ENCODE measurements at places on chromosomes 6 and 20.

GRCh38 chr6:47283993-47284392 is 25.7 kb downstream of the TNFRSF21 start:
- DNase-seq, result no peak

- DNase-seq, result no peak
These were observed 7.4 kb upstream of the SLC22A2 start for GRCh38 chr6:160265869-160266476.

- no peak for DNase-seq
These were observed 7.4 kb upstream of the LAMP5 start for GRCh38 chr20:9506964-9507369.

GRCh38 chr6:116412270-116412669 is 41.5 kb downstream of the DSE start:
- DNase-seq, result no peak

DNA sequence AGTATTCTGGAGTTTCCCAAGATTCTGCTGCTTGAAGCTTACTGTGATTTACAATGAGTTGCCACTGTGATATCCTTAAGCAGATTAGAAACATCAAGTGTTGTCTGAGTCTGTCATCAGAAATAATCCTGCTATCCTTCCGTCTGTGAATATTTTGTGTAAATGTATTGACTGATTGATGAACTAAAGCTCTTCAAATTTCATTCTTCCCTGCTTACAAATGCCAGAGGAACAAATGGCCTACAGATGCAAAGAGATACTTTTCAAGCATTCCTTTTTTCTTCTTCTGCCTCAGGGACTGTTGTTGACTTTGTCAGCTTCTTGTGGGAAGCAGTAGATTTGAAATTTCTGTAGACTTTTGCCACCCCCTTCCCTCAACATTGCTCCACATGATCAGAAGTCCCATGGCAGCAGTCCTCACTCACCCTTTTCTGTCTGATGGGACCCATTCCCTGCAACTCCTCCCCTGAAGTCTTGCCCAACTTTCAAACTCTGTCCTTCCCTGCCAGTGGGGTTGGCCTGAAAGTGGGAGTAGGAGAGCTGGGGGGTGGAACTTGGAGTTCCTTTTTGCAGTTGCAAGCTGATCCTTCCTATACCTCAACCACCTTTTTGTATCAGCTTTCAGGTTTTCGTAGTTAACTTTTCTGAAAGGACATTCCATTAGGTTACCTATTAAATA is 38.5 kb upstream of the MLIP start:
- no peak for DNase-seq

- DNase-seq, result no peak
These were observed 82.3 kb downstream of the GMPR start for GRCh38 chr6:16320533-16321340.

DNA sequence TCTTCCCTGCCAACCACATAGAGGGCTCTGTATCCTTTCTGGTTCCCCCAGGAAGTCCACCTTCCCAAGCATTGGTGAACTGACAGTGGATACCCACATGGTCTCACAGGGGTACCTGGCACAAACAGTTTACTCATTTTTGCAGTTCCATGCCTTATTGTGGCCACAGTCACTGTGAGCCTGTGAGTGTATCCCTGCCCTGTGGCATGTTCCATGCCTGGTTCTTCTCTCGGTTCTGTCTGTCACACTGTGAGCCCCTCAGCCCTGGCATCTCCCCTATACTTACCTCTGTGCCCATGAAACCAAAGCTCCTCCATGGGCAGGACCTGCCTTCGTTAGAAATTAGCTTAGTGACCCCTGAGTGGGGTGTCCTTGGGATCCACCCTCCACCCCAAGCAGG is 107.8 kb downstream of the TOX2 start:
- no peak for DNase-seq

All from activated T-cell treated with anti-CD3 and anti-CD28 coated beads, Interleukin-2, amount 50 U/mL, for 4 hours (primary cell).